Ovary (tissue), 10 donors: ENCODE measurements at places on chromosomes 12 and 14.
A peak's percentile ranks its signal among the peaks of the same experiment; 100 is the strongest.

DNA sequence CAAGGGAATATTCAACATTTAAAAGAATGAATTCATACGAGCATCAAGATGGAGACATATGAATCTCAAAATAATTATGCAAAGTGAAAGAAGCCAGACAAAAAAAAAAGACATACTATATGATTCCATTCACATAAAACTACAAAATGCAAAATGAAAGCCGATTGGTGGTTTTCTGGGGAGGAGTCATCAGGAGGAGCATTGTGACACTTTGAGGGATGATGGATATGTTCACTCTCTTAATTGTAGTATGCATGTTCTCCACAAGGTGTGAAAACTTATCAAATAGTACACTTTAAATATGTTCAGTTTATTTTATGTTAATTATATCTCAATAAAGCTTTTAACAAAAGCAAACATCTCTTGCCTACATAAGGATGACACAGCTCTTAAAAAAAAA lies 13.5 kb downstream of the OLR1 start:
- no peak overlapping the region for H3K4me3 ChIP-seq
- H3K27ac ChIP-seq = no peak overlapping the region
- no peak for DNase-seq
- H3K27me3 ChIP-seq = no peaks in the 10 kb centered on the region

- H3K4me3 ChIP-seq = no peak overlapping the region
- no peaks in the 10 kb centered on the region for H3K36me3 ChIP-seq
- H3K27me3 ChIP-seq = no peaks in the 10 kb centered on the region
- peak; percentile 74 for DNase-seq
- H3K4me1 ChIP-seq = peaks cover 4% of the 10 kb centered on the region
Observed at GRCh38 chr12:65876898-65877721, 52.8 kb downstream of the HMGA2 start.

DNA sequence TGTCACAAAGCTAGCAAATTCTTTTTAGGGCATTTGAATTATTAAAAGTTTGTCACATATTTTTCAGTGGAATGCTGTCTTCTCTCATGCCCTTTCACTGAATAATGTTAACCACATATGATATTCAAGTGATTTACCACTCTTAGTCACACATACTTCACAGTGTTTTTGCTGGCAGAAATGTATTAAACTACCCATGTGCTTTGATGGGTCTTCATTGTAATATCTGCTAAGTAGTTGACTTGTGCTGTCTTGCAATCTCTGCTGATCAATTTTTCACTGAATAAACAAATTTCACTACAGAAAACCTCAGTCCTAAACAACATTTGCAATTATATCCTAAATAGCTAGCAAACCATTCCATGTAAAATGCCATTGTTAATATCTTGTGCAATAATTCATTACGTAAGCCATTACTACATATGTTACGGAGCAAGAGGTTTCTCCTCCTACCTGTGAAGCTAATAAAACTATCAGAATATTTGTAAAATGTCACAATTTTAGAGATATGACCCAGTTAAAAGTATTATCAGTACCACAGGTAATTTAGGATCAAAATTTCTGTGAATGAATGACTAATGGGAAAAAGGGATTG lies 64.6 kb upstream of the LMO3 start:
- H3K36me3 ChIP-seq = no peaks in the 10 kb centered on the region
- H3K4me1 ChIP-seq = no peaks in the 10 kb centered on the region
- no peak overlapping the region for H3K4me3 ChIP-seq
- H3K27me3 ChIP-seq = no peaks in the 10 kb centered on the region
- H3K27ac ChIP-seq = no peak overlapping the region
- DNase-seq = no peak

DNA sequence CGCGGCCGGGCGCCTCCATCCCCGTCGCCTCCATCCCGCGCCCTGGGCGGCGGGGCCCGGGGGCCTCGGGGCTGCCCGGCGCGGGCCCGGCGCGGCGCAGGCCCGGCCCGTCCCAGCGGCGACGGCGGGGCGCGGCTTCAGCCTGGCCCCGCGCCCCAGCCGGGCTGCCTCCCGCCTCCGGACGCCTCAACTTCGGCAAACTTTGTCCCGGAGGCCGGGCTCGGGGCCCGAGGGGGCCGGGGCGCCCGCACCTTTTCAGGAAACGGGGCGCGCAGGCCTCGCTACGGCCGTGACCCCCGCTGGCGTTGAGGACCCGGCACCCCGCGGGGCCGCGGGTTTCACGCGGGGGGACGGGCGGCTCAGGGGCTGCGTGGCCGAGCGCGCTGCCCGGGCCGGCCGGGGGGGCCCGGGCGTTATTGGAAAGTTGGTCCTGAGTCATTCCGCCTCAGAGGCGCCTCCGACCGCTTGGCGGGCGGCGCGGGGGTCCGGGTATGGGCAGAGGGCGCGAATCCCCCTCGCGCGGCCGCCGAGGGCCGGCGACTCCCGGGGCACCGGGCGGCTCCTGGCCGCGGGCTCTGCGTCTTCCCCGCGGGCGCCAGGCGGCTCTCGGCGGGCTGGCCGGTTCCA lies 575 bp downstream of the TRAF3 start:
- peak overlapping the region; percentile 86 for H3K27ac ChIP-seq
- peak overlapping the region; percentile 51 for H3K4me3 ChIP-seq
- no peaks in the 10 kb centered on the region for H3K27me3 ChIP-seq
- no peaks in the 10 kb centered on the region for H3K36me3 ChIP-seq

DNA sequence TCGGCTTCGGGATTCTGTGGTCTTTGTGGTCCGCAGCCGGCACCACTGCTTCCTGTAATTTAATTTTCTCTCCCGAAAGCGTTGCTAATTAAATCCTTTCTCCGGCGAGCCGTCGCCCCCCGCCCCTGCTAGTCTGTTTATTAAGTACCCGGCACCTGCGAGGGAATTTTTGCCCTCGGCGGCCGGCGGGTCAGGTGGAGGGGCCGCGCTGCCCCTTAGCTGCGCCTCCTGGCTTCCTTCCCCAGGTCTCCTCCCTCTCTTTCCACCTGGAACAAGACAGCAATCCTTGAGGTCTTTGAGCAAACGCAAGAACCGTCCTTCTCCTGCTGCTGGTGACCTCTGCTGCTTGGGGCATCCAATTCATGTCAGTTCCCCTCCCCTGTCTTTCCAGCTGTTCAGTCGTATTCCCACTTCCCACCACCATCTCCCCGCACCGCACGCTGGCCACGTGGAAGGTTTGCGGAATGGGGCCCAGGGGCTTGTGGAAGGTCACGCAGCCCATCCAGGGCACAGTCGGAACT lies 16.2 kb downstream of the ZDHHC22 start:
- no peaks in the 10 kb centered on the region for H3K4me1 ChIP-seq
- H3K27me3 ChIP-seq = no peaks in the 10 kb centered on the region
- H3K4me3 ChIP-seq = peak overlapping the region; percentile 45
- no peaks in the 10 kb centered on the region for H3K36me3 ChIP-seq

GRCh38 chr12:109892748-109893147 lies 7.3 kb upstream of the TCHP start:
- H3K27me3 ChIP-seq = no peaks in the 10 kb centered on the region
- no peaks in the 10 kb centered on the region for H3K36me3 ChIP-seq
- H3K27ac ChIP-seq = no peak overlapping the region
- DNase-seq = no peak
- no peak overlapping the region for H3K4me3 ChIP-seq
- H3K4me1 ChIP-seq = no peaks in the 10 kb centered on the region

GRCh38 chr14:72594099-72594901 lies 299.6 kb downstream of the DPF3 start:
- H3K4me3 ChIP-seq = no peak overlapping the region
- H3K27me3 ChIP-seq = no peaks in the 10 kb centered on the region
- H3K36me3 ChIP-seq = no peaks in the 10 kb centered on the region
- no peak for DNase-seq
- H3K27ac ChIP-seq = no peak overlapping the region

GRCh38 chr12:93886533-93887511 lies 209.6 kb downstream of the CRADD start:
- H3K27ac ChIP-seq = no peak overlapping the region
- H3K4me1 ChIP-seq = no peaks in the 10 kb centered on the region
- H3K36me3 ChIP-seq = no peaks in the 10 kb centered on the region
- H3K27me3 ChIP-seq = no peaks in the 10 kb centered on the region
- DNase-seq = no peak
- H3K4me3 ChIP-seq = no peak overlapping the region
